ENCODE measurements at places on chromosomes 4 and X.

DNA sequence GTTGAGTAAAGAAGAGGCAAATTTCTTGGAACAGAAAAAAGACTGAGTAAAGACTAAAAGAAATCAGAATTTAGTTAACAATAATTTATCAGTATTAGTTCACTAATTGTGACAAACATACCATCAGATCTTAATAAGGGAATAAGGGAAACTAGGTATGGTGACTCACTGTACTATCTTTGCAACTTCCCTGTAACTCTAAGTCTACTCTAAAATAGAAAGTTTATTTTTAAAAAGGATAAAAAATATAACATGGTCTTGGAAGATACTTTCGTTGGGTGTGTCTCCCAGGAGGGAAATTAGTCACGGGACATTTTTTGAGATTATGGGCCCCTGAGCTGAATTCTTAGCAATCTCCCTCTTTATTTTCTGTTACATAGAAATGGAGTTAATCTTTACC is 97.3 kb downstream of the EMCN start:
- no peak for DNase-seq

GRCh38 chr4:73662709-73663546 is 42.7 kb upstream of the RASSF6 start:
- no peak for DNase-seq

DNA sequence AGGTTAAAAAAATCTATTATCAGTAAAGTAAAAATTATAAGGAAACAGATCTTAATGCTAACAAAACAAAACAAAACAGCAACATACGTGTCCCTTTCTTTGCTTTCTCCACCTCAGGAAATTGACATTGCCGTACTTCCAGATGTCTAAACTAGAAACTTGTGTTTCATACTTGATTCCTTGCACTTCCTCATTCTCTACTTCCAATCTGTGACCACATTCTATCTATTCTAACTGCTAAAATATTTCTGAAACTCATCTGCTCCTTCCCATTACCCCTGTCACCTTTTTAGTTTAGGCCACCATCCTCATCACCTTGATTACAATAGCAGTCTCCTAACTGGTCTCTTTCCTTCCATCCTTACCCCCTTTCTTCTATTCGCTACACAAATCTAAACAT is 22.5 kb upstream of the RPA4 start:
- DNase-seq = no peak

DNA sequence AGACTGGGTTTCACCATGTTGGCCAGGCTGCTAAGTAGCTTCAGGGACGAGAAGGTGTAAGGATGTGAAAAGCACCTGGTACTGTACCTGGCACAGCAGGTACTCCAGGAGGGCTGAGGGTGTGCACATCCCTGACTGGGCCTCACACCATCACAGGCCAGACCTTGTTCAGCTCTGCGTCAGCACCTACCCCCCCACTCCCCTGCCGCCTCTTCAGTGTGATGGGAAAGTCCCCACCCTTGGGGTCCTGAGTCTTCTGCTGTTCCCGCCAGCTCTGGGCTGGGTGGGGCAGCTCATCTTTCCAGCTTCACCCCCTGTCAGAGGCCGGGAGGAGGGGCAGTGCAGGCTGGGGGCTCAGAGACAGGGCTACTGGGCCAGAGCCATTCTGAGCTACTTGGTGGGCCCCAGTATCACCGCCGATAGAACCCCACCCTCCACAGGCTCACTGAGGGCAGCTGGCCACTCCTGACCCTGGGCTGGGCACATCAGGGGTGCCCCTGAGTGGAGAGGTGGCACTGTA is 6.7 kb upstream of the SH3BP2 start:
- peak; percentile 53 for DNase-seq

- DNase-seq = no peak
Observed at GRCh38 chr4:76920715-76921114, 22.8 kb upstream of the SOWAHB start.

DNA sequence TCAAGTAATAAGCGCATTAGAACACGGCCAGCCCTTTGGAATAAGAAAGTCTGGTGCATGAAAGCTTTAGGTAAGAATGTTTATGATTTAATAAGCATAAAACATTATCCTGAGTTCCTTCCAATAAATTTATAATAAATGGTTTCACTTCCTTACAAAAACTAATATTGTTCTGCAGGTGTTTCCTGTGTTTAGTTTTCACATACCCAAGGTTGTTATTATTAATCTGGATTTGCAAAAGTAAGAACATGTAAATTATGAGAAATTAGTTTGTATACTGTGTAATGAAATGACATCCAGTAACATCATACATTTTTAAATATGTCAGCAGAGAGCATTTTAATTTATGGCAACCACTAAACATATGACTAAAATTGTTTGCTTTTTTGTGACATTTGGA is 72.1 kb downstream of the BANK1 start:
- no peak for DNase-seq

DNA sequence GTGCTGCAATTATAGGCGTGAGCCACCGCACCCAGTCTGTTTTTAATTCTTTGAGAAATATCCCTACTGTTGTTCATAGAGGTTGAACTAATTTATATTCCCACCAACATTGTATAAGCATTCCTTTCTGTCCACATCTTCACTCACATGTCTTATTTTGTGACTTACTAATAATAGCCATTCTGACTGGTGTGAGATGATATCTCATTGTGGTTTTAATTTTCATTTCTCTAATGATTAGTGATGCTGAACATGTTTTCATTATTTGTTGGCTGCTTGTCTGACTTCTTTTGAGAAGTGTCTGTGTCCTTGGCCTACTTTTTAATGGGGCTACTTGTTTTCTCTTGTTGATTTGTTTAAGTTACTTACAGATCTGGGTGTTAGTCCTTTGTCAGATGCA is 310.9 kb upstream of the MAOA start:
- DNase-seq = no peak

DNA sequence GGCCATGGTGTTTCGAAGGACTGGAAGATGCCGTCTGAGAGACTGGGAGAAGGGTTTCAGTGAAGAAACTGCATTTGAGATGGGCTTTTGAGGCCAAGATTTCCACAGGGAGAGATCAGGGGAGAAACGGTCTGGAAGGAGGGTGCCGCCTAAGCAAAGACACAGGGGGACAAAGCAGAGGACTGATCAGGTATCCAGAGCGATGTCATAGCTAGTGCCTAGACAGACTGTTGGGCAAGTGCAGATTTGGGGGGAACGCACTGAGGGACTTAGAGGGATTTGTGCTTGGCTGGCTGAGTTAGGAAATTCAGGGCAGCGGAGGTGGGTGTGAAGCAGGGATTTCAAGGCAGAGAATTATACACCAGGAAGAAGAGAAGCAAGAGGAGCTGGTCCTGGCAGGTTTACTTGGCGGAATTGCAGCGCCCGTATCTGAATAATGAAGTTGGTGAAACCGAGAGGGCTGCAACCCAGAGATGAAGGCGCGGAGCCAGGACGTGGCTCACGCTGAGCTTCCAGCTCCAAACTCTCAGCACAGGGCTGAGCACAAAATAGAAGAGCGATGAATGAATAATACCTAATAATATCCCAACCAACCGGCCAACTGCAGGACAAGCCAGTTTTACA is 106.9 kb downstream of the MAML3 start:
- no peak for DNase-seq

DNA sequence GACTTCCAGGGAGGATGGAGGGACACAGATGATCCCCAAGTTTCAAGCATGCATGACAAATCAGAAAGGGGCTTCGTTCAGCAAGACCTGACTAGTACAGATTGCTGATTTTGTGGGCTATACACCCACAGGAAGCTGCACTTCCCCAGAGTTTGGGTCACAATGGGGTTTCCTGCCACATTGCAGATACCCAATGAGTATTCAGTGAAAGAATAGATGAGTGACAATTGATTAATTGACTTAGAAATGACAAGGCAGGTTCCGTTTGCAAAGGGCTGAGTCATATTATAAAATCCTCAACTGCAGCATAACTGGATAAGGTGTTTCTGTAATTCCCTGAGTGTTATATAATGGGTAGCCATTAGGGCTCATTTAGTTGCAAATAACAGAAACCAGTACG is 146.6 kb upstream of the TBL1X start:
- DNase-seq = no peak

- DNase-seq = no peak
Observed at GRCh38 chr4:4383085-4383484, 3.8 kb upstream of the NSG1 start.

GRCh38 chrX:69037786-69038185 is 127.5 kb downstream of the PJA1 start:
- no peak for DNase-seq

DNA sequence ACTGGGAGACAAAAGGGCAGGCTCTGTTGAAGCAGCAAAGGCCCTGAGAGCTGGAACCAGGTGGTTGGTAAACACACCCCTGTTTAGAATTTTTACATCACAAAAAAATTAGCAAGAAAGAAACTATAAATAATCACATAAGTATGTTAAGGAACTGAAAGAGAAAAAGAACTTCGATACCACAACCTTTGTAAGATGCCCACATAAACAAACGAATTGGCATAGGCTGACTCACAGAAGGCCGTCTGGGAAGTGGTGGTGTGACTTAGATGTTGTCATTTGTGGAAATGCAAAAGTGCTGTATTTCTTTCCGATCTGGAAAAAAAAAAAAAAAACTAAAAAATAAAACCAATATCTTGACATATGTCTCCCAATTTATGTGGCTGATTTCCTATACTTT is 235.1 kb downstream of the USP46 start:
- DNase-seq = no peak

- DNase-seq = no peak
Observed at GRCh38 chrX:80223982-80224579, 196.2 kb upstream of the TENT5D start.

- DNase-seq = no peak
Observed at GRCh38 chr4:79173186-79173585, 152.7 kb downstream of the NAA11 start.

DNA sequence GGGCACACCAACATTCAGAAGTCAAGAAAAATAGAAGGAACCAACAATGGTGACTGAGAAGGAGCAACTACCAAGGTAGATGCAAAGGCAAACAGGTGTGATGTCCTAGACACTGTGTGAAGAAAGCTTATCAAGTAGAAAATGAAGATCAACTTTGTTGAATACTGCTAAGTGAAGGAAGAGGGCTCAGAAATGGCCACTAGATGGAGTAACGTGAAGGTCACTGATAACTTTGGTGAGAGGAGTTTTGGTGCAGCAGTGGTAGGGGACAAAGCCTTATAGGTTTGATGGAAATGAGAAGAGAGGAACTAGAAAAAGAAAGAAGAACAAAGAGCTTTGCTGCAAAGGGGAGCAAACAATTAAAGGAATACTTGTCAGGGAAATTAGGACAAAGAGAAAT is 23.5 kb downstream of the OTC start:
- DNase-seq = no peak

GRCh38 chr4:99735822-99736221 is 78.2 kb upstream of the C4orf54 start:
- no peak for DNase-seq

- DNase-seq = no peak
Observed at GRCh38 chrX:83759872-83760271, 101.1 kb upstream of the CYLC1 start.

DNA sequence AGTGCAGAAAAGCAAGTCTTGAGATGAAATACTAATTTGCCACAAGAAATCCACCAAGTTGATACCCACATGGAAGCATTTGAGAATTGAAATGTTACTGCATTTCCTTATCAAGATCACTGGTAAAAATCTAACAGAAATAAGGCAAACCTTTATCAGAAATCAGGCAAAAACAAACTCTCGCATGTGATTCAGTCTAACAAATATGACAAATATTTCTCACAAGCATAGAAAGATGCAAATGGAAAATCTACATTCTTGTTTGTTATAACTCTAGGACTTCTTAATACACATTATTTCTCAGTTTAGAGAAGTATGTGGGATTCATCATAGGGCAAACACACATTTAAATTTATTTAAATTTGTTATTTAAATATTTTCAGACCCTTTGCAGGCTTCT is 52.9 kb downstream of the TXK start:
- DNase-seq = no peak

GRCh38 chr4:77097611-77098010 is 21.8 kb upstream of the CCNI start:
- no peak for DNase-seq

DNA sequence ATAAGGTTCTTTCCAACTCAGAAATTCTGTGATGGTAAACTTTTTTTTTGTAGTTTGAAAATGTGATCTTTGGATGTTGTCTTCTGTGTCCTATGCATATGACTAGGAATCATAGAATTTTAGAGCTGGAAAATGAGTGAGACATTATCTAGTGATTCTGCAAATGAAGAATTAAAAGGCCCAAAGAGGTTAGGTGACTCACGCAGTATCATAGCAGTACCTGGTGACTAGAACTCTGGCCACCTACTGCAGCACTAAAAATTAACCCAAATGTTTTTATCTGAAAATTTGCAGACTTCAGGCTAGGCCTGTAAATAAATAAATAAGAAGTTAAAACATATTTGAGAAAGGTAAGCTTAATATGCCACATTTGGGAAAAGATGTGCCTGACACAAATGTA is 52.8 kb downstream of the NFKB1 start:
- no peak for DNase-seq

- no peak for DNase-seq
Observed at GRCh38 chr4:189279188-189279587, 661.5 kb upstream of the FRG1 start.

DNA sequence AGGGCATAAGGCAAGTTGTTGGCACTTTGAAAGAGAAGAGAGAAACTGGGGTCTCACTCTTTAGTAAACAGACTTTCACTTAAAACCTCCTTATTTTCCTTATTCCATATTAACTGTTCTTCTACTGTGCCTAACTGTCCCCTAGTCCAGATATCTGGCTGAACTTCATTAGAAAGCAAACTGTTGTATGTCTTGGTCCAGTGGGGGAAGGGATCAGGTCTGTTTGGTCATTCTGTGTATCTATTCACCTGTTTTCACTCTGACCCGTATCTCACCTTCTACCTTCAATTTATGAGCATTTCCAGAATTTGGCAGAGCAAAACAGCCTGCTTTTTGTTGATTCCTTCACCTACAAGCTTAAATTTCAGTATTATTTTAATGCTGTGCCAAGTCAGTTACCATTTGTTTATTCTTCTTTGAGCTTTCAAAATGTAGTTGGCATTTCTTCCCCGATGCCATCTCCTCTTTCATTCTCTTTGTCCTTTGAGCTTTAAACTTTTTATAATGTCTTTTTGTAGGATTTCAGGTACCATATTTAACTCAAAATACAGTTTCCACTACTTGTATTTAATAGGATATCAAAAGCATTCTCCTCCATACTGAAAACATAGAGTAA is 188.6 kb upstream of the PPARGC1A start:
- no peak for DNase-seq
